ENCODE measurements at places on chromosomes 1 and 21.

GRCh38 chr1:116692879-116693278, 25.3 kb upstream of the IGSF3 start:
- no peak for DNase-seq

GRCh38 chr1:46749921-46750404, 31.0 kb upstream of the EFCAB14 start:
- no peak for DNase-seq

GRCh38 chr1:84689514-84690396, 506 bp downstream of the SSX2IP start:
- DNase-seq: no peak

- no peak for DNase-seq
Observed at GRCh38 chr1:111204201-111204982, 3.9 kb upstream of the DENND2D start.

- no peak for DNase-seq
Observed at GRCh38 chr21:17449701-17450100, 63.1 kb upstream of the CXADR start.

GRCh38 chr1:55447488-55447887, 232.3 kb upstream of the USP24 start:
- no peak for DNase-seq

GRCh38 chr1:223515421-223515820, 122.2 kb downstream of the CCDC185 start:
- no peak for DNase-seq

DNA sequence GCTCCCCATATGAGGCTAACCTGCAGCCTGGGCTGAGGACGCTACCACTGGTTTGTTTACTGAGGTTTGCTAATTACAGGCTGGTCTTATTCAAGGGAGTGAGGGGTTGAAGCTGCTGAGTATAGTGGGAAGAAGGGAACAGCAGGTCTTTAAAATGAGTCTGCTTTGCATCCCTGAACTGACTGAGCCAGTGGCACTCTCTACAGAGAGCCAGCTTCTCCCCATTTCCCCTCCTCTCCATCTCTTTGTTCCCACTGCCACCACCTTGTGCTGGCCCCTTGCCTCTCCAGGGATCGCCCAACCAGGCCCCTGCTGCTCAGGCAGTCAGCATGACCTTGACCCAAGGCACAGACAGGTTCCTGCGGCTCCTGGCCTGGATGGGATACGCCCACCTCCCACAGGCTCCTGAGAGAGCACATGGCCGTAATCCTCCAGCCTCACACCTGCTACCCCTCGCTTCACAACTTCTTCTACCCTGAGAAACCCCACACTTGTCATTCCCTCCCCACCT, 45.0 kb downstream of the IER5 start:
- no peak for DNase-seq
